ENCODE measurements at places on chromosomes 6 and 20.

GRCh38 chr6:131998255-131998982 is 47.2 kb upstream of the CCN2 start:
- no peak for DNase-seq

DNA sequence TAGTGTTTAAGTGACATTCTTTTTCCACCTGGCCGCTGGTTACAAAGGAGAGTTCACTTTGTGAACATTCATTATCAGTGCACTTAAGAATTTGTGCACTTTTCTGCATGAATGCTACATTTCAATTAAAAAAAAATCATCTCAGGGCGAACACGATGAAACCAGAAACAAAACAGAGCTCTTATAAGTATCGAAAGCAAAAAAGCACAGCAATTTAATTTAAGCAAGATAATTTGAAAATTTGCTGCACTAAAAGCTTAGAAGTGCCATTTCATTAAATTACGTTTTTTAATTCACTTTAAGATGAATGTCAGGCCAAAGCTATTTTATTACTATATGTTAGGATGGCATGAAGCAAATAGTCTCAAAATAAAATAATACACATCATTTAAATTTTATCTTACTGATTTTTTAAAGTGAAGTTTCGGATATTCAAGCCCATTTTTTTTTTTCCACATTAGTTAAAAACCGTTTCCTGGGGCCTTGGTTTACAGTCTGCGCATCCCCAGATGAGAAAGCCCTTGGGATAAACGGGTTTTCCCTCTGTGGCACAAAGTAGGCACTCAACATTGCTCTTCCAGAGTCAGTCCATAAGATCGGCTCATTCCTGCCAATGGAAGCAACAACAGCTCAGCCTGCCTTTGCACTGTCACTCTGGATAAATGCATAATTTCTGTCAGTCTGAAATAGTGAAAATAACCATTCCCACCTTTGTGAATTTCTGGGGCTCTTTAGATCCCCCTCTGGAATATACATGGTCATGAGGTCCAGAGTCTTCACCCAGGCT is 80.1 kb downstream of the FYN start:
- no peak for DNase-seq

DNA sequence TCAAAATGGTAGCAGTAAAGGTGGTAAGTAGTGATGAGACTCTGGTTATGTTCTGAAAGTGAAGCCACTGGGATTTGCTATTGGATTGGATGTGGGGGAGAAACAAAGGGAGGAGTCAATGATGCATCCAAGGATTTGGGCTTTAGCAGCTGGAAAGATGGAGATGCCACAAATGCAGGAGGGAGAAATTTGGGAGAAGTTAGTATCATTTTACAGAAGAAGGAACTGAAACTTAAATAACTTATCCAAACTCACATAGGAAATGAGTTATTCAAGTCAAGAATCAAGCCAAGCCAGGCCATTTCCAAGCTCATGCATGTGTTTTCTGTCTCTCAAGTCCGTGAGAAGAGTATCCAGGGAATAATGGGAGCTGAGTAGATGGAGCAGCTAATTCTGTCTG is 155.1 kb upstream of the TNFAIP3 start:
- no peak for DNase-seq

DNA sequence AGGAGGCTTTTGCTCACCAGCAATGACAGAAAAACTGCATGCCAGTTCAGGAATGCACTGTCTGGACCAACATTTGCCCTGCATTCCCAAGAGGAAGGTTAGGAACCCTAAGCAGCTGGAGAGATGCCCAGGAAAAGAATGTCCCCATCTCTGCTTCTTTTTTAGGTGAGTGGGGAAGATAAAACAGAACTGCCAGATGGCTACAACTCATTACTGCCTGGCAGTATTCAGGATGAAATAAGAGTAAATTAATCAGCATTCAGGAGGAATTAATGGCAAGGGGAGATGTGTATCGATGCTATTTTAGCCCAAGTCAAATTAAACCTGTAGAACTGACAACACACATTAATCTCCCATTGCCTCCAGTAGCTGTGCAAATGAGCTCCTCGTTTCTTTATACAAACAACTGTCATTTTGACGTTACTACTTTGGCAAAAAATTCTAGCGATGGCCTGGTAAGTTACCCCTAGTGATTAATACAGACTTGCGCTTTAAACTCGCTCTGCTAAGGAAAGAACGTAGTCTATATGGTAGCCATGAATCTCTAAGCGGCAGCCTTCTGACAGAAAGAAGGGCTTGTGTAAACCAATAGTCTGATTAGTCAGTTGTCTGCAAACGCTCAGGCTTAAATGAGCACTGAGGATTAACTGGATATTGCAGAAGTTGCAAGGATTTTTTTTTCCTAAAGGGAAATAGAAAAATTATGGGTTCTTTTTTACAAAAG is 16.7 kb upstream of the SMLR1 start:
- DNase-seq, result peak; percentile 61

DNA sequence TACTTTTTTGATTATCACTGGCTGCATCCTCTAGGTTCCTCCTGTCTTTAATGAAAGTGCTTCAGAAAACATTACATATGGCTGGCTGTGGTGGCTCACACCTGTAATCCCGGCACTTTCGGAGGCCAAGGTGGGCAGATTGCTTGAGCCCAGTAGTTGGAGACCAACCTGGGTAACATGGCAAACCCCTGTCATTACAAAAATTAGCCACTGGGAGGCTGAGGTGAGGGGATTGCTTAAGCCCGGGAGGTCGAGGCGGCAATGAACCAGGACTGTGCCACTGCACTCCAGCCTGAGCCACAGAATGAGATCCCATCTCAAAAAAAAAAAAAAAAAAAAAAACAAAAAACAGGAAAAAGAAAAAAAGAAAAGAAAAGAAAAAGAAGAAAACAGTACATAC is 35.3 kb downstream of the BEND3 start:
- DNase-seq, result no peak

- DNase-seq, result no peak
Measured at GRCh38 chr6:66568271-66568670, 861.2 kb upstream of the EYS start.

DNA sequence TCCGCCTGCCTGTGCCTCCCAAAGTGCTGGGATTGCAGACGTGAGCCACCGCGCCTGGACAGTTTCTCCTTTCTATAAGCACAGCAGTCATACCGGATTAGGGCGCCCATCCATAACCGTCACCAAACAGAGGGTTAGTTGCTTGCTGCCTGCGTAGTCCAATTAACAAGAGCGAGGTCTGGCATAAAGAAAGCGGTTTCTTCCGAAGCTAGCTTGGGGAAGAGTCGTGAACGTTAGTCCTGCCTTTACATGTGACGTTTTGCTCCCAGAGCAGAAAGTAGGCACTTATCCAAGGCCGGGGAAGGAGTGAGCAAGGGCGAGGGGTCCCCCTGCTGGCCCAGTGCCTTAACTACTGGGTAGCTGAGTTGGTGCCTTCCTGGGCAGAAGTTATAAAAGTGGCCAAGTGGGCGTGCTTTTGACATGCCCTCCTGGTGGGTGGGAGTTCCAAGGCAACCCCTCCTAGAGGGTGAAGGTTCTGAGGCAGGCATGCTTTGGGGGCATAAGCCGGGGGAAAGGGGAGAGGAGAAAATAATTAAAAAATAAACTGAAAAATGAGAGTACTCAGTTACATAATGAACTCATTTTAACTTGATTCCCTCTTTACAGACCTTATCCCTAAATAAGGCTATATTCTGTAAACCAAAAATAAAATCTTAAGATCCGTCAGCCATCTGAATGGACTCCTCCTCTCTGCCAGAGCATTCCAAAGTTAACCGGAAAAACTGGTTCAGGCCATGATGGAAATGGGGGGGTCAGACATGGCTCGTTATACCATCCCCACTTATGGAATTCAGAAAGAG is 88.0 kb downstream of the FAM217A start:
- peak; percentile 84 for DNase-seq

GRCh38 chr20:50214226-50215024 is 23.8 kb downstream of the CEBPB start:
- no peak for DNase-seq

DNA sequence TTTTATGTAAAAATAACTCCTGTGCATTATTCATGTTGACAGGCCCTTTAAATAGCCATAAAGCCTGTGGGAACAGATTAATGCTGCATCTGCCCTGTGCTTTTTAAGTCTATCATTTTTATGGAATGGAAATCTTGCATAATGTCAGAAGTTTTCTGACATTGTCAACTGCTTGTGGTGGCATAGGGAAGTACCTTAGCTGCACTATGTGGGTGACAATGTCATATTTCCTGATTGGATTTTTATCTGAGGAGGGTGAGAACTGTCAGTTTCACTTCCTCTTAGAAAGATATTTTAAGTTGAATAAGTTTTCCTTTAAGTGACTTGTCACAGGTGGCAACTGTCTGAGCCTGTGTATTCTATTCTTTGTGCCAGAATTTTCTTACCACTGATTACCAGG is 267.9 kb downstream of the PLCB1 start:
- DNase-seq, result no peak

DNA sequence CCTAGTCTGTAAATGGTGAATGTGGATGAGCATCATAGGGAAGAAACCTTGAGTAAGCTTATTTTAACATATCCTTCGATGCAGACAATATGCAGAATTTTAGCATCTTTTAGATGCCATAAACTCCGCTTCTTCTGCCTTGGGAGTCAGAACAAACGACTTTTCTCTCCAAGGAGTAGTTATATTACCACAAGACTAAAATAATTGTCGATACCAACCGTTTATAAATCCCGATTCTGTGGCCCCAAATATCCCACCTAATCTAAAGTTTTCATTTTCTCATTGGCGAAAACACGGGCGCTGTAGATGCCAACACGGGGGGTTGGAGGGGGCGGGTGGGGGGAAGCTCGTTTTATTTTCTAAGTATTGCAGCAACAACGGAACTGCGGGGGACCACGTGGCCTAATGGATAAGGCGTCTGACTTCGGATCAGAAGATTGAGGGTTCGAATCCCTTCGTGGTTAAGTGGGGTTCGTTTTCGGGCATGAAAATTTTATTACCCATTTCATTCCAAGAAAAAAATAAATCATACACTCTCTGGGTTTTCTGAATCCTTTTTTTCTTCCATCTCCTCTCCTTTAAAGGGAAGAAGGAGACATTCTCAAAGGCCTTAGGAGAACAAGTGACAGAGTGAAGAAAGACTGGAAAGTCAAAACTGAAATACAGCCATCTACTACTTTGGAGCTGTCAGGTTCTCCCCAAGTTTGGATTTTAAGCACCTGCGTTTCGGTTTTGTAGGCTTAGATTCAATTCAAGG is 65.5 kb upstream of the BTN3A2 start:
- DNase-seq, result no peak

DNA sequence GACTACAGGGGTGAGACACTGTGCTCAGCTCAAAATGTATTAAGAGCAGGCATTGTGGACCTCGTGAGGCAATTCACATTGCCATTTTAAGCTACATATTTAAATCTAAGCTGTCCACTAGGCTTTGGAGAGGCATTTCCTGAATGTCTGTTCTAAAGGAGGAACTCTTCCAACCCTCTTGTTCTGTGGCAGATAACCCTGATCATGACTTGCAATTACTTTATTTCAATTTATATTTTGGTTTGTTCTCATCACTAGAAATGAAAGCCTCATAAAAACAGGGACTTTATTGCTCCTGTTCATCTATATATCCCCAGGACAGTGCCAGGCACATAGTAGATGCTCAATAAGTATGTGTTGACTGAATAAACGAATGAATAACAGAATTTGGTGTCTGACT is 84.0 kb upstream of the SALL4 start:
- DNase-seq, result no peak

DNA sequence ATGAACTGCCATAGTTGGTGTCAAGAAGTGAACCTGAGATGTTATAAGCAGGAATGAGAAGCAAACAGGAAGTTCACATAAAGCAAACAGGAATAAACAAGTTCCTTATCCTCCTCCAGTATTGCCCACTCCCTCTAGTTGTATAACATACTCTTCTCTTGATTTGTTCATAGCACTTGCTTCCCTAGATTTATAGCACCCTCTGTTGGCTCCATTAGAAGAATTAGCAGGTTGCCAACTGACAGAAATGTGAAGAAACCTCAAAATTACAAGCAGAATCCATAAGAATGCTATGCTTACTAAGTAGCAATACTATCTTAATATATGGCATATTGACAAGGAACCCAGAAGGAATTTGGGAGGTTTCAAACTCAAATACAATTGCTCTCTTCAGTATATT is 195.4 kb downstream of the TBX18 start:
- DNase-seq, result peak; percentile 79

GRCh38 chr6:108222504-108222903 is 38.3 kb downstream of the SNX3 start:
- DNase-seq, result peak; percentile 17

GRCh38 chr20:63950701-63951397 is 5.4 kb downstream of the UCKL1 start:
- no peak for DNase-seq

- DNase-seq, result no peak
Measured at GRCh38 chr6:133749427-133749826, 139.5 kb upstream of the TCF21 start.

- no peak for DNase-seq
Measured at GRCh38 chr6:25944688-25945574, 14.4 kb upstream of the SLC17A2 start.

Measured in fibroblast of lung (primary cell).